ENCODE measurements at places on chromosomes 2 and 18.

- no peak for DNase-seq
Measured at GRCh38 chr2:239716536-239717318, 308.4 kb downstream of the NDUFA10 start.

DNA sequence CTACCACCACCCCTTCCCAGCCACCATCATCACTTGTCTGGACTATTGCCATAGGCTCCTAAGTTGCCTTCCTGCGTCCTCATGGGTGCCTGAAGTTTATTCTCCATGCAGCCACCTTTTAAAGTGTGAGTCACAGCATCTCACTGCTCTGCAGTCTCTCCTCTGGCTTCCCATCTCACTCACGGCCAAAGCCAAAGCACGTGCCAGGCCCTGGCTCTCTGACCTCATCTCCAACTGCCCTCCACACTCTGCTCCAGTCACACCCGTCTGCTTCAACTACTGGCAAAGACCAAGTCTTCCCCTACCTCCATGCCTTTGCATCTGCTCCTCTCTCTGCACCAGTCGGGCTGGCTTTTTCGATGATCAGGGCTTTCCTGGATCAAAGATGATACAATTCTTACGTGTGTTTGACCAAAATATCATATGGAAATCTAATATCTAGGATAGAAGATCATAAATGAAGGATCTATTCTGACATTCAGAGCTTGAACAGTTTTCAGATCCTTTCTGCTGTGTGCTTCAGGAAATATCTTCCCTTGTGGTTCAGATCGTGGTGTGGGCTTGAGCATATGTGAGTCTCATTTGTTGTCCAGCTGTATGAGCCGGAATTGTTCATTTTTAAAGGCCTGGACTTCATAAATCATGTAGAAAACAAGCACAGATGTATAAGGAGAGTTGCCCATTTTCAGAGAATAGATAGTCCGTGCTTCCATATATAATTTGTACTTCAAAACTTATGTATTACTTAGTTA lies 175.6 kb downstream of the PRKCE start:
- DNase-seq, result no peak

GRCh38 chr2:63981702-63982103 lies 37.5 kb downstream of the VPS54 start:
- no peak for DNase-seq

DNA sequence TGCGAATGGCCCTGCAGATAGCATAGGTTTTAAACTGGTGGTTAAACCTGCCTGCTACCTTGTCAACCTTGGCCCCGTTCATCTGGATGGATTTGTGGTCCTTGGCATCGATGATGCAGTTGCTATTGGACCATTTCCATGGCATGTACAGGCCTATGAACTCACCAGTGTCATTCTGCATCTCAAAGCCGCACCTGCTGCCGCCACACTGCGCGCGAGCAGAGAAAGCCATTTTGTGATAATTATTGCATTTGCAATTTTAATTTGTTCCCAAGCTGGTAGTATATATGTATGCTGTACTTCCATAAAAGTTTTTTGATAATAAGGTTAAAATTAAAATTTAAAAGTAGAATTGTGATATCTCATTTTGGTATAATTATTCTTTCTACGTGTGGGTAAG lies 94.8 kb upstream of the UXS1 start:
- no peak for DNase-seq

DNA sequence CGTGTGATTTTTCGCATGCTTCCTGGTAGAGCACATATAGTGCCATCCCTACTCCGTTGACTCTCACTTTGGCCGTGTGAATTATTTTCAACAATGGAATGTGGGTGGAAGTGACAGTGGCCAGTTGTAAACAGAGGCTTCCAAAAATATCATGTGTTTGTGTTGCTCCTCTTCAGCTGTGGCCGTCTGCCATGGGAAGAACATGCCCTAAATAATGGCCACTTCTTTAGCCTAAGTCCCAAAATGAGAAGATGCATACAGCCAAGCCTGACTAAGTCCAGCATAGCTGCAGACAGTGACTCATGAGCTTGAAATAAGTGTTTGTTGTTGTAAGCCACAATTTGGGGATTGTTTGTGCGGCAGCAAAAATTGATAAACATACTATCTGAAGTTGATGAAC lies 8.9 kb upstream of the GALNT1 start:
- no peak for DNase-seq
